ENCODE measurements at places on chromosomes 6 and 20.

GRCh38 chr6:14542670-14543366 is 425.2 kb downstream of the CD83 start:
- DNase-seq: peak; percentile 43

GRCh38 chr6:36145495-36145894 is 15.2 kb downstream of the MAPK13 start:
- no peak for DNase-seq

DNA sequence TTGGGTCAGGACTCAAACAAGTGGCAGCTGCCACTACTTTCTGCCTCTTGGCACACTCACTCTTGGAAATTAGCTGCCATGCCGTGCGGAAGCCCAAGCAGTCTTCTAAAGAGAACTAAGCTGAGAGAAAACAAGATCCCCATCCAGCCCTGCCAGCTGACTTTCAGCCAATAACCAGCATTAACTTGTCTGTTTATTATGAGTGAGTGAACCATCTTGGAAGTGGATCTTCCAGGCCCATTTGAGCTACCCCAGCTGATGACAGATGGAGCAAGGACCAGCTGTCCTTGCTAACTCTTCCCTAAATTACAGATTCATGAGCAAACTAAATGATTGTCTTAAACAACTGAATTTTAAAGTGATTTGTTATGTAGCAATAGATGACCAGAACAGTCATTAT is 73.9 kb upstream of the RBM24 start:
- no peak for DNase-seq

GRCh38 chr6:36312854-36313648 is 23.6 kb downstream of the BNIP5 start:
- no peak for DNase-seq

- DNase-seq: peak; percentile 57
These were observed at the start of gene LAMA2 for GRCh38 chr6:128882991-128883611. Gene LAMA2, plus strand, starts transcription at chr6:128883138. Its CDS starts 108 bp downstream, at chr6:128883246.

DNA sequence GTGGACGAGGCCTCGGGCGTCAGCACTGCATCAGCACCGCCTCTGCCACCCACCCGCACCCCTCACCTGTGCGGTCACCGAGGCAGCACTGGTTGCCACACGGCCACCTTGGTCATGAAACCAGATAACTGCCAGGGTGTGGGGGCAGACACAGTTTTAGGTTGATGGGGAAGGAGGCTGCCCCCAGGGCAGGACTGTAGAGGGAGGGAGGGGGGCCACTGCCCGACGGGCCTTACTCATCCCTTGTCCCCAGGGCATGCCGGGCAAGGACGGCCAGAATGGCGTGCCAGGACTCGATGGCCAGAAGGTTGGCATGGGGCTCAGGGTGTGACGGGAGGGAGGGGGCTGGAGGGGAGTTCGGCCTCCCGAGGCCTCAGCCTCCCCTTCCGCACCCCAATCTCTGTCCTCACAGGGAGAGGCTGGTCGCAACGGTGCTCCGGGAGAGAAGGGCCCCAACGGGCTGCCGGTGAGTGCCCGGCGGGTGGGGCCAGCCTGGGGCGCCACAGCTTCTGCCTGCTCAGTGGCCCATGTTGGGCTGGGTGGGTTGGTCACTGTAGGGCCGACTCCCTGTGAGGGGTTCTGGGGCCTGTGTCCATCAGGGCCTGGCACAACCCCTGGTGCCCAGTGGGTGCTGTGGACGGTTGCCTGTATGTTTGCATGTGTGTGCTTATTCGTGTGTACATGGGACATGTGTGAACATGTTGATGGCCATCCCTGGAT is 11.8 kb downstream of the COL9A3 start:
- no peak for DNase-seq

DNA sequence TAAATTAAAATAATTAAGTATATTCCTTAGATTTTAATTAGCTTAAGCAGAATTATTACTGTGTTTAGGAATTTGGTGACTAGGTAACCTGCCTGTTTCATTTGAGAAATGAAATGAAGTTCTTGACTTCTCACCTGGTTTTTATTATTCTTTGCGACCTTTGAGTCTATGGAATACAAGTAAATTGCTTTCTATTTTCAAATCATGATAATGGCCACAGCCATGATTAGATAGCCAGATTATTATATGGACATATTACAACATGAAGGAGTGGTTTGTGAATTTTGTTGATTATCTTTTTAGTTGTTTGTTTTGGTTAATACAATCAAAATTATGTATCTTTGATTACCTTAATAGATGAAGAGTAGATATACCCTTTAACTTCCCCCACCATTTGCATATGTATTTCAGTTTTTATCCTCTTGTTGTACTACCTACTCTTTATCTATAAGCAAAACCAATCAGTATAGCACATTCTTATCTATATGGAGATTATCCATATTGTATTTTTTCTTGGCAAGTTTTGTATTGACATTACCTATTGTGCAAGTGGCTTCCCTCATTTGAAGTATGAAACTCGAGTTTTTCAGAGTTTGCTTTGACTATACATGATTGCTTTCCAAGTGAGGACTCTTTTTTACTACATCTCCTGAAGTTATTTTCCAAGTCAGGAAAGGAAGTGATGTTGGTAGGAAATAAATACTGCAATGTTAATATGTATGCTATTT is 47.9 kb downstream of the CD2AP start:
- no peak for DNase-seq

DNA sequence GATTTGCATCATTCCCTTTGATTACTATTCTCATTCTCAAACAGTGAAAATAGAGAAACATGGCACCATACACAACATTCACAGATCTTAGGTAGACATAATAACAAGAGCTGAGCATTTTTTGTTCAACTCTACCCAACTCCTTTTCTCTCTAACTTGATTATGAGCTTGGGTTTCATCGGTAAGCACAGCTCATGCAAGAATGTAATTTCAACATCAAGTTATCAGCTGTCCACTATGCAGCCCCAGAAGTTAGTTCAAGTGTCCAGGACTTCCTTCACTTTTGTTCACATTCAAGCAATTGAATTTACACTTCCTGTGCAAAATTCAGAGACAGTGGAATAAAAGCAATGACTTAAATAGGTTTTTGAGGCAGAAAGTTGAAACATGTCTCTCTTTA is 297.7 kb upstream of the SASH1 start:
- DNase-seq: no peak

GRCh38 chr6:11613336-11613735 is 75.8 kb downstream of the TMEM170B start:
- no peak for DNase-seq

DNA sequence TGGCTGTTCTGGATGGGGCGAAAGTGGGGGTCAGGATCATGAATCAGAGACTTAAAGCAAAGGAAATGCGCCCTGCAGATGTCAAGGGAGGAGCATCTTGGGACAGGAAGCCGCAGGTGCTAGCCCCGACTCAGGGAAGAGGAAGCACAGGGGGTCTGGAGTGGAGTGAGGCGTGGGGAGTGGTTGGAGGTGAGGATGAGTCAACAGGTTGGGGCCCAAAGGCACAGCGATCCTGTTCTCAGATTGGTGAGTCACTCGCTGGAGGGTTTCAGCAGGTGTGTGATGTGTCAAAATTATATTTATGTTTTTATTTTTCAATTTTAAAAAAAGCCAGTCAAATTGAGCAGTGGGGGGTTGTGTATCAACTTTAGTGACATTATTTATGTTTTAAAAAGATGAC is 19.0 kb downstream of the PACSIN1 start:
- no peak for DNase-seq

GRCh38 chr6:36195471-36196112 is 952 bp upstream of the BRPF3 start:
- DNase-seq: no peak

- no peak for DNase-seq
These were observed 16.3 kb downstream of the PKIG start for GRCh38 chr20:44598423-44599305.

- DNase-seq: no peak
These were observed 175.7 kb downstream of the PDE10A start for GRCh38 chr6:165487347-165487746.

DNA sequence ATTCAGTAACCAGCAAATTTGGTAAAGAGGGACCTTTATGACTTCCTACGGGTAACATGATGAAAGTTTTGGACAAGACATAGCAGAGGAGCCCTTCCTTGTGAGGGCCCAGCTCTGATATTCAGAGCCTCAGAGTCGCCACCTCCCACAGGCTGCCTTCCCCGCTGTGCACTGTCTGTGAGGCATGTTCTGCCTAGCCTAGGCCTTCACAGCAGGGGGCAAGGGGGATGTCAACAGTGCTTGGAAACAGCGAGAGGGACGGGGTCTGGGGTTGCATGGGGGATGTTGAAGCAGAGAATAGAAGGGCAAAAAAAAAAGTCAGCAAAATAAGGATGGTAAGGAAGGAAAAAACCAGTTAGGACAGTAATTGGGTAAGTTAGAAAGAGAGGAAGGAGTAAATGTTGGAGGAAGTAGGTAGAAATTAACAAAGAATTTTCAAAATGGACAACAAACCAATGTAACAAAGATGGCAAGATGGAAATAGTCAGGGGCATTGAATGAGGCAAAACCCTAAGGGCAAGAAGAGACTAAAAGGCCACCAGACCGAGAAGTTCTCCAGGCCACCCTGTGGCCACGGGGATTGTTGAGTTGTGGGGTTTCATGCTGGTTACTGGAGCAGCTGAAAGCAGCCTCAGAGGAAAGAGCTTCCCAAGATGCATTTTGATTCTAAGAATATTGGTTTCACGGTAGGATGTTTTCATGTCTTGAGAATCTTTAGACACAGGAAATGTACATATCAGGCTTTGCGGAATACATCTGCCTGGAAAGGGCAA is 139.8 kb downstream of the LY86 start:
- DNase-seq: no peak

DNA sequence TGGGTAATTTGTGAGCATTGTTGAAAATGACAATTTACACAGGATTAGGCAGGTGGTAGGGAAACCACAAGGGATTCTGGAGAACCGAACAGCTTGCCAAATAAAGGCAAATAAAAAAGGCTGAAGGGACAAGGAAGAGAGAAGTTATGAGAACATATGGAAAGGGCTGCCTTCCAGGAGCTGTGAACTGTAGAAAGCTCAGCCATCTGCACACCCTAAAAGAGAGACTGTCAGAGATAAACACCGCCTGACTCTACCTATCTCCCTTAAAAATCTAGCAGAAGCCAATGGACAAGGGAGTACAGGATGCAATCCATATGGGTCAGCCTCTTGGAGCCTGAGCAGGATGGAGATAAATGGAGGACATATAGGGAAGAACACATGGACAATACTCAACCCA is 12.7 kb upstream of the SLC17A1 start:
- no peak for DNase-seq

DNA sequence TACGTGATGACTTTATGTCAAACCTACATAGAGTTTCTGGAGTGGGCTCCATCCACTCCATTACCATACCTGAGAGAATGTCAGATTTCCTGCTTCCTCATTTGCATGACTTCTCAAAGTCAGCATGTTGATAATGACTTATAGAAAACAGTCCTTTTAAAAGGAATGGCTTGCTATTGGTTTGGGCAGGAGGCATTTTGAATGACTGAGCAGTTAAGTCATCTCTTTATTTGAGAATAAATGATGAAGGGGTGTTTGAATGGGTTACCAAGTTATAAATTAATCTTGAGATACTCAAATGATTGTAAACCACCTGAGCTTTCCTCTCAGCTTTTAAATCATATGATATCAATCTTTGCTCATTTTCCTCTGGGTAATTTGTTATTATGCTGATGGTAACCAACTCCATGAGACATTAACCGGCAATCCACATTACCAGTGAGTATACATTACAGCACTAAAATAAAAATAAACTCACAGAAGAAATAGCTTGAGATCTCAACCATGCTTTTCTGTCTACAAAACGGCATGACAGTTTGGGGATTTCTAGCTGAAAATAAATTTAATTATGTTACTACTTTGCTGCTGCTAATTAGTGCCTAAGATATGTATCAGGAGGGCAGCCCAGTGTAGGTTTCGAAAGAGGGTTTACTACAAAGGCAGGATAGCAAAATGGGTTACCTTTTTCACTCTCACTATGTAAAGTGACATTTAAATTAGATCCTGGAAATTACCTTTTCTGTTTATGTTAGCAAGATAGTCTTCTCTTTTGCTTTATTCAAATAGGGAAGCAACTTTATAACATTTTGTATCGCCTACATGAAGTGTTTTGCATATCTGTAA is 78.8 kb downstream of the RPS12 start:
- no peak for DNase-seq
